Right cardiac atrium (tissue), 5 donors: ENCODE measurements at places on chromosomes 16 and 17.

DNA sequence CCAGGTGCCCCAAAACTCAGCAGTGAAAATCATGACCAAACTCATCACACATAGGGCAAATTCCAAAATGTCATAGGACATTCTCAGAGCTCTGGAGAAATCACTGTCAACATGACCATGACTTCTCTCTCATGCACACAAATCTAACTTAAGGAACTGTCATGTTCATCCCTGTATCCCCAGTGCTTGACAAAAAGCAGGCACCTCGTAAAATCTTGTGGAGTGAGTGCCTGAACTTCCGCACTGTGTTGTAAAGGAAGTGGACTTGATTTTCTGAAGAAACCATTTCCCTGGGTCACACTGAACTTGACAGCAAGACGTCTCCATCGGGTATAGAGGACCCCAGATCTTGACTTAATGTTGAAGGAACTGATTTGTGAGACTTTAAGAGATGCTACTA lies 2.8 kb downstream of the KRT37 start:
- no peak for DNase-seq

DNA sequence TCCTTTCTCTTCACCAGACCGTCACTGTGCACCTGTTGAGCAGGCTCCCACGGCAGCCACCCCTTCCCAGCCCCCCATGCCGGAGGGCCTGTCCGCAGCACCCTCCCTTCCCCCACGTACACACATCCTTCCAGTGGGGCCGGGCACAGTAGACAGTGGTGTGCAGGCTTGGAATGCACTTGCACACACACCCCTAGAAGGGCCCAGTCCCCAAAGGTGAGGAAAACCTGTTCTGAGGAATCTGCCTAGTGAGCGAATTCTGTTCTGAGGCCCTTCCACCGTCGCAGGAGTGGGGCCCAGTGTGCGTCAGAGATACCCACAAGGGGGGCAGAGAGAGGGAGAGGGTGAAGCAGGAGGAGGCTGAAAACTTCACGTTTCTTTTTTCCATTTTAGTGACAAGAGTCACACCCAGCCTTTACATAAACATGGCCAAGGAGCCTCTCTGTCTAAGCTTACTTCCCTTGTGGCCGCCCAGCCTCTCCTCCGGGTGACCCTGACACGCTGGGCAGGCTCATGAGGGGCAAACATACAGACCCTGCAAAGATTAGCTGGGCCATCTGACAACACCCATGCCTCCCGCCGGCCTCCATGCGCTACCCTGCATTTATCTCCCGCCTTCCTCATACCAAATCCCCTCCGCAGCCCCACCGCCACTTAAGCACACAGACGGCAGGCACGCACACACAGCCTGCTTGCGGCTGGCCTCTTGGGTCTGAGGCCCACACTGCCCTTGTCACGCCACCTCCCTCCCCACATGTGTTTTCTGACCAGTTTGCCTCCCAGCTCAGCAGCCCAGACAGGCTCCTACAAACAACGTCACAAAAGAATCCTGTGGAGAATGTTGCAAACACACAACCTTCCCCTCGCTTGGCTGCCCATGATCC lies 1.8 kb downstream of the ZBTB4 start:
- DNase-seq: peak; percentile 55

DNA sequence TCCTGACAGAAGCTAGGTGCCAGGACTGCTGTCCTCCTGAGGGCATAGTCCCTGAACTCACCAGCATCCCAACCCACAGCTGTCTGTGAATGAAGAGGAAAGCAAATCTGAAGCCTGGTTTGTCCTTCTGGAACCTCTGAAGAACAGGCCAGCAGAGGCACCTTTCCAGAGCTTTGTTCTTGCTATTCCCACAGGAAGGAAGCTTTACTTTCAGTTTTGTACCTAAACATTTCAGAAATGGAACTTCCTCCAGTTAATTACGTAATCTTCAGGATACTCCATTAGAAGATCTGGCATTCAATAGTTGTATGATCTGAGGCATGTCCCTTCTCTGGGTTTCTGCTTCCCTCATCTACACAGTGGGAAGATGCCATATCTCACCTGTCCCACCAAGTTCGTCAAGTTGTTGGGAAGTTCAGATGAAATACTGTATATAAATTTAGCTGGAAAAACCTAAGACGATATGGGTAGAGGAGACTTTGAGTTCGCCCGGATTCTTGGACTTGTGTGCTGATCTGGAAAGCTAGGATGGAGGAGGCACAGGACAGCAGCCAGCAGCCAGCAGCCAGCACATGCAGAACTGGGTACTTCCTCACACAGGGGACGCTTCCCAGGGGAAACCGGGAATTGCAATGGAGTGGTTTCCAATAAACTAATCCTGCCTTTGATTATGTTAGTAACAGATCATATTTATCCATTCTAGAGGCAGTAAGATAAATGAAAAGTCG lies 22.4 kb downstream of the NXPH3 start:
- DNase-seq: no peak

GRCh38 chr16:89361751-89362539 lies 128.4 kb downstream of the ANKRD11 start:
- no peak for DNase-seq

DNA sequence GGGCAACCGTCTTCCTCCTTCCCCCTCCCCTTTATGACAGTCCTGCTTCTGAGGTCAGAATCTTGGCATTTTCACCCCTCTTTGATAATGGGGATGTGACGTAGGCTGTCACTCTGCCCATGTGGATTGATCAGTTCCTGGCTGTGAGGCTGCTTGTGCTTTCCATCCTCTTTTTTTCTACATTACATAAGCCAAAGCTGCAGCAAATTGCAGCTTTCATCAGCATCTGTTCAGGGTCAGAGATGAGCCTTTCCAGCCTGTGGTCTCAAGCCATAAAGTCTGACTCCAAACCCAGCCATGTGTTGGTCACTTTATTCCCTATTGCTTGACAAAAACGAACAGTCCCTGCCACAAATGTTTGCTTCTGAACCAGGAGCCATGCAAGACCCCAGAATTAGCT lies 535.1 kb downstream of the CDH11 start:
- no peak for DNase-seq
